ENCODE measurements at places on chromosomes 5 and 9. TPM values are rescaled to one million over a fixed set of nuclear protein-coding genes. Genes with fewer than 3 reads are reported as not detected.

- DNase-seq: no peak
These were observed 5.7 kb downstream of the WDR41 start for GRCh38 chr5:77486344-77486962.

GRCh38 chr9:84481231-84481630 is 140.7 kb upstream of the SLC28A3 start:
- no peak for DNase-seq

DNA sequence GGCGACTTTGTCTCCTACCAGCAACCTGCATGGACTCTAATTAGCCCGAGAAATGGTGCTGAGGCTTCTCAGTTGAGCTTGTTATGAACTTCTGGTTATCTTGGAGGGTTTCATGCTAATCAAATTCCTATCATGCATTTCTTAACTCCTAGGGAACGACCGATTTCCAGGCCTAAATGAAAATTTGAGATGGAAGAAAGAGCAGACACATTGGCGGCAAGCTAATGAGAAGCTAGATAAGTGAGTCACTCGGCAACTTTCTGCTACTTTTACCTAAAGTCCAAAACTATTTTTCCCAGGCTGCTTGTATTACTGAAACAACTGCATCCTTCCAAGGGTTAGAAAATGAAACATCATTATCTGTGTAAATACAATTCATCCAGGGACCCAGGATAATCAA is 207.2 kb downstream of the DOCK8 start:
- no peak for DNase-seq

GRCh38 chr9:89427621-89428221 is 70.2 kb downstream of the SEMA4D start:
- DNase-seq: no peak

GRCh38 chr5:75659791-75660450 is 48.7 kb downstream of the ANKDD1B start:
- DNase-seq: no peak

DNA sequence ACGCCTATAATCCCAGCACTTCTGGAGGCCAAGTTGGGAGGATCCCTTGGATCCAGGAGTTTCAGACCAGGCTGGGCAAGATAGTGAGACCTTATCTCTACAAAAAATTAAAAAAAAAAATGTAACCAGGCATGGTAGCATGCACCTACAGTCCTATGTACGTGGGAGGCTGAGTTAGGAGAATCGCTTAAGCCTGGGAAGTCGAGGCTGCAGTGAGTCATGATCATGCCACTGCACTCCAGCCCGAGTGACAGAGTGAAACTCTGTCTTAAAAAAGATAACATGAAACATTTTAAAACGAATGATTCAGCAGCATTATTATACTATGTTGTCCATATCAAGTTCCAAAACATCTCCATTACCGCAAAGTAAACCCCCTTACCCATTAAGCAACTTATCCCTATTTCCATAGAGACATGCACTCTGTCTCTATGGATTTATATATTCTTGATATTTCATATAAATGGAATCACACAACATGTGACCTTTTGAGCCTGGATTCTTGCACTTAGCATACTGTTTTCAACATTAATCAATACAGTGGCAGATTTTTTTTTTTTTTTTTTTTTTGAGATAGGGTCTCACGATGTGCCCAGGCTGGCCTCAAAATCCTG is 56.9 kb upstream of the MTMR12 start:
- DNase-seq: no peak

DNA sequence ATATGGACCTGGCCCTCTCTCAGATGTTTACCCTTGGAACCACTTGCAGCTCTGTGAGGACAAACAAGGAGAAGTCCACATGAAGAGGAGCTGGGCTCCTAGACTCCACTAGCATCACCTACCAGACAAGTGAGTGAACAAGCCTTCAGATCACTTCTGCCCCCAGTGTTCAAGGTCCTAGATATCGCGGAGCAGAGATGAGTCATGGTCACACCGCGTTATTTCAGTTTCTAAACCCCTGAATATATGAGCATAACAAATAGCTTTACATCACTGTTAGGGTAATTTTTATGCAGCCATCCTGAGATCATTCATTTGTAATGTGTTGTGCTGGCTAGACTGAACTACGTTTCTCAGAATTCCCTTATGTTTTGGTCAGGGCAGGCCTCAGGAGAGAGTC is 77.0 kb upstream of the DAP start:
- no peak for DNase-seq

DNA sequence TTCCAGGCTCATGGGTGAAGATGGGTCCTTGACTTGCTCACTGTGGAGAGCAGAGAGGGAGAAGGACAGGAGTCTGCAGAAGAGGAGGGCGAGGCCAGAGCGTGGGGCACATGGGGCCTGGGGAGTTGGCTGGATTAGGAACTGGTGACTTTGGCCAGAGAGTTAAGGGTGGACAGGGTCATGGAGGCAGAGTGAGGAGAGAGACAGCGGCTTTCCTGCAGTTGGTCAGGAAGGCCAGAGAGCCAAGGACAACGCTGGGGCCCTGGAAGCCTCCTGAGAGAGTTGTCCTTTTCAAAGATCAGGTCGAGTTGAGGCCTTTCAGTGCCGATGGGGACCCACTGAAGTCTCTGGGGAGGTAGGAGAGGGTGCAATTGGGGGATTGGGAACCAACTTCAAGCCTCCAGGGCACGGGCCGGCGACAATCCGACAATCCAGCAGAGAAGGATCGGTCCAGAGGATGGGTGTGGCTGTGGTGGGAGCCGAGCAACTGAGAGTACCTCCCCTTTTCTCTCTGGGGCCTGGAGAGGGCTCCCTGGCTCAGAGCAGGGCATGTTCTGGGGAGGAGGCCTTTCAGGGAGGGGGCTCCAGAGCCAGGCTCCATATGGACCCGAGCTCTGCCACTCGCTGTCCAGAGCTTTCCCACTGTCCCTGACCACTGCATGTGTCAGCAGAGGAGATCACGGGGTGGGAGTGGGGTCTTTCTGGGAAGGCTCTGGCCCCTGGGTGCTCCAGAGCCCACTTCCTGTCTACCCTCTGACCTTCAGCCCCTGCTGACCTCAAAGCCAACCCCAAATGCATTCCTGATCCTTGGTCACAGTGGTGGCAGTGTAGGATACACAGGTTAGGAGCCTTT is 7.5 kb upstream of the PHYHD1 start:
- no peak for DNase-seq

DNA sequence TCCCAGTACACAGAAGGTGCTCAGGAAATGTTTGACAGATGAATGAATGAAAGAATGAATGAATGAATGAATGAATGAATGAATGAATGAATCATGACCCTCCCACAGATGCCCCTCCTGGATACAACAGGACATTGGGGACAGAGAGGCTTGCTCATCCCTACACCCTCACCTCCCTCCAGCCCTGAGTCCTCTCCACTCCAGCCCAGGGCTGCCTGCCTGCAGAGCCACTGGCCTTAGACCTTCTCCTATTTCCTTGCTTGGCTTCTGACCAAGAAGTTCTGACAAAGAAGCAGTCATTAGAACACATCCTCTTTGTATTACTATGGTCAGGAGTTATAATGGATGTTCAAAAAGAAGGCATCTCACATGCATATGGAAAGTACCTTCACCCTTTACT is 240.7 kb upstream of the DAPK1 start:
- DNase-seq: no peak

GRCh38 chr5:68274847-68275651 is 59.5 kb downstream of the PIK3R1 start:
- DNase-seq: no peak

The ADRA1B gene
- 46.5 TPM for total RNA-seq

Data from G401 (cell line).